Body of pancreas (tissue), 4 donors: ENCODE measurements at places on chromosomes 6 and 20.

- H3K27ac ChIP-seq = no peak overlapping the region
- no peaks in the 10 kb centered on the region for H3K27me3 ChIP-seq
- no peak overlapping the region for H3K4me3 ChIP-seq
- H3K36me3 ChIP-seq = no peaks in the 10 kb centered on the region
- no peak for DNase-seq
- H3K4me1 ChIP-seq = peaks cover 58% of the 10 kb centered on the region
These were observed 2.9 kb downstream of the NRN1 start for GRCh38 chr6:6003621-6004366.

GRCh38 chr20:1477896-1478490 lies 11.3 kb upstream of the NSFL1C start:
- no peaks in the 10 kb centered on the region for H3K36me3 ChIP-seq
- H3K27me3 ChIP-seq = no peaks in the 10 kb centered on the region
- H3K4me1 ChIP-seq = no peaks in the 10 kb centered on the region

GRCh38 chr20:11331096-11331495 lies 586.6 kb upstream of the BTBD3 start:
- no peaks in the 10 kb centered on the region for H3K4me1 ChIP-seq
- no peak overlapping the region for H3K27ac ChIP-seq
- no peaks in the 10 kb centered on the region for H3K36me3 ChIP-seq
- H3K27me3 ChIP-seq = no peaks in the 10 kb centered on the region

- no peak overlapping the region for H3K27ac ChIP-seq
- no peak for DNase-seq
- H3K27me3 ChIP-seq = no peaks in the 10 kb centered on the region
- H3K4me3 ChIP-seq = no peak overlapping the region
- no peaks in the 10 kb centered on the region for H3K4me1 ChIP-seq
These were observed 17.0 kb upstream of the TOP1 start for GRCh38 chr20:41011551-41012067.

DNA sequence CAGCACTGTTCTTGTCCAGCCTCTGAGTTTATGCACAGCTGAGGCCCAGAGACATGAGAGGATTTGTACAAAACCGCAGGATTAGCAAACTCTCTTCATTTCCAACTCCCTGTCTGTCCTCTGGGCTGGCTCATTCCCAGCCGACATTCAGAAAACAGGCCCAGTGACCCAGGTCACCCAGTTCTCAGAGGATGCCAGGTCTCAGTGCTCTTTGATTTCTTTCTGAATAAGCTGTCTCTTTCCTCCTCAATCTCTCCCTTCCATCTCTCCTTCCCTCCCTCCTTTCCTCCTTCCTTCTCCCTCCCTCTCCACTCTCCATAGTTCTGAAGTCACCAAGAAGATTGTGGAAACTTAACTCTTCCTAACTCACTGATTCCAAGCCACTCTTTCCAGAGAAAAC lies 372.7 kb upstream of the SULF2 start:
- no peaks in the 10 kb centered on the region for H3K27me3 ChIP-seq
- no peak overlapping the region for H3K27ac ChIP-seq
- no peaks in the 10 kb centered on the region for H3K4me1 ChIP-seq
- no peak overlapping the region for H3K4me3 ChIP-seq
- DNase-seq = no peak
- H3K36me3 ChIP-seq = no peaks in the 10 kb centered on the region

DNA sequence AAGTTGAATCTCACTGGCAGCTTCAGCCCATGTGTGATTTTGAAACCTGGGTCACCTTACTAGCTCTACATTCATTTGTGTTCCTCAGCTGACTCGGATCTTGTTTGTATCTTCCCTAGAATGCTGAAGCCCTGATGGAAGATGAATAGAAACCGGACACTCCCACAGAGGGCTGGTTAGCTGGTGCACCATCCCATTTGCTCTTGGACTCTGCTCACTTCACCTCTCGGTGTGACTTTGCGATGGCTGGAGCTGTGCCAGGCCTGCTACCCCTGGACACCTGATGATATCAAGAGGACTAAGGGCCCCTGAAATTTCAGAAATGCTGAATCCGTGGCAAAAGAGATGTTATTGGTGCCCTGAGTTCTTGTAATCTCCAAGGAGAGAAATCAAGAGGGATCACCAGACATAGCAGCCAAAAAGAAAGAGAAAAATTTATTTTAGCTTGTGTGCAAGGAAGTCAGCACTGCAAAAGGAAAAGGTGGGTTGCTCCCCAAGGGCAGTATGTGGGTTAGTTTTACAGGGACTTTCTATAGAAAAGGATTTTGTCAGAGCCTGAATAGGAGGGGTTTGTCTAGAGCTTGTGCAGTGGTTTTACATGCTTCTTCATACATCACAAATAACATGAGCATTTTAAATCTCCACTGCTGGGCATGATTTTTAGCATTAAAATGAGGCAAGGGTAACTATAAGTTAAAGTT lies 426.3 kb upstream of the NOX3 start:
- H3K4me1 ChIP-seq = peaks cover 9% of the 10 kb centered on the region
- no peak overlapping the region for H3K4me3 ChIP-seq
- H3K36me3 ChIP-seq = no peaks in the 10 kb centered on the region
- DNase-seq = no peak
- no peaks in the 10 kb centered on the region for H3K27me3 ChIP-seq
- H3K27ac ChIP-seq = no peak overlapping the region

DNA sequence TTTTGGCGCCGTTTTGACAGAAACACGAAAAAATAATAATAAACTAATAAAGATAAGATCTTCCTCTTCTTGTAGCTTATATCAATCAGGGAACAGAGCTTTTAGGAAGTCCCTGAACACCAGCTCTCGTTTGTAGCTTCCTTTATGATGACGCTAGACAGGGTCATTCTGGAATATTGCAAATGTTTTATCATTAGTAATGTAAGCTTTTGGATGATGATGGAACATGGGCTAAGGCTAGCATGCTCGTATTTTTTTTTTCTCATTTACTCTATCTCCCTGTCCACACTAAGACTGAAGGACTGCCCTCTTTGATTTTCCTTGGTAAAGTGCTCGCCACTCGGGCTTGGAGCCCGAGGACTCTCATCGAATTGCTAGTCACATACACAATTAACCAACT lies 22.1 kb upstream of the POM121L2 start:
- DNase-seq = no peak
- H3K27me3 ChIP-seq = peaks cover 4% of the 10 kb centered on the region
- H3K36me3 ChIP-seq = no peaks in the 10 kb centered on the region
- H3K4me3 ChIP-seq = no peak overlapping the region
- H3K27ac ChIP-seq = no peak overlapping the region
- peaks cover 7% of the 10 kb centered on the region for H3K4me1 ChIP-seq

- H3K4me3 ChIP-seq = no peak overlapping the region
- no peaks in the 10 kb centered on the region for H3K36me3 ChIP-seq
- no peak overlapping the region for H3K27ac ChIP-seq
- DNase-seq = no peak
- H3K4me1 ChIP-seq = peaks cover 15% of the 10 kb centered on the region
These were observed 23.5 kb downstream of the TOX2 start for GRCh38 chr20:43938017-43938655.

DNA sequence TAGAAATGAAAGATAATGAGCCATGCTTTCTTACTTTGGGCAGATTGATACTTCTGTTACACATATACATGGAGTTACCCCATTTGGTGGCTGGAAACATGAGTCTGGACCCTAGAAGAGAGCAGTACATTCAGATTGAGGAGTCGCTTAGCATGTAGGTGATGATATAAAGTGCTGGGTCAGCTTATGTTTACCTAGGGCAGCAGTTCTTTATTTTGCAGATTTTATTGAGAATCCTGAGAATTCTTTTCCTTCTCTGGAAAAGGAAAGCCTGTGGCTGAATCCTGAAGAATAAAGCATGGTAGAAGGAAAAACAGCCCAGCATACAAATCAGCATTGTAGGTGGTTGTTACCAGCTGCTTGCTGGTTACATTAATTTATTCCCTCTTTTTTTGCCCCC lies 91.2 kb downstream of the SMAP1 start:
- H3K27ac ChIP-seq = no peak overlapping the region
- peaks cover under 1% of the 10 kb centered on the region for H3K4me1 ChIP-seq
- H3K27me3 ChIP-seq = no peaks in the 10 kb centered on the region
- no peaks in the 10 kb centered on the region for H3K36me3 ChIP-seq

- no peak for DNase-seq
- no peaks in the 10 kb centered on the region for H3K36me3 ChIP-seq
- no peaks in the 10 kb centered on the region for H3K27me3 ChIP-seq
- H3K27ac ChIP-seq = no peak overlapping the region
- H3K4me3 ChIP-seq = no peak overlapping the region
These were observed 160.0 kb downstream of the SOD2 start for GRCh38 chr6:159533016-159533415.

DNA sequence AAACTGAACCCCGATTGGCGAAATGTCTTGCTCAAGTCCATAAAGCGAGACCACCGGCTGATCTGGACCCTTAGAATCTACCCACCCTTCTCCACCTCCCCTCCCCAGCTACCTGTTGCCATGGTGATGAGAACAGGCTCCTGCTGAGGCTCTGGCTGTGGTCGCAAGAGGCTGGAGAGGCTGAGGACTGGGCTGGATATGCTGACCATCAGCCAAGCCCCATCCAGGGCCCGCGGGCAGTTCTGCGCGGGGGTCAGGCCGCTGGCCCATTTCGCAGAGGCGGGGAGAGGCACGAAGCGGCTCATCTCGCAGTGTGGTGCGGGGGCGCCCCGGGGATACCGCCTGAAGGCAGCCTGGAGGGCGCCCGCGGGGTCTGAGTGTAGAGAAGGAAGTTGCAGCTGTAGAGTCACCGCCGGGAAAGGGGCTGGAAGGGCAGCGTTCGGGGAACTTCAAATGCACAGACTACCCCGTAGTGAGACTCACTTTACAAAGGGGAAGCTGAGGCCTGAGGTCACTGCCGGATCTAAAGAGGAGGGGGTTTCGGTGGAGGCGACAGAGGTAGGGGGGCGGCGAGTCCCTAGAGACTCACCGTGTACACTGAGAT lies 671 bp downstream of the TAPBP start:
- H3K36me3 ChIP-seq = no peaks in the 10 kb centered on the region
- H3K27me3 ChIP-seq = no peaks in the 10 kb centered on the region
- H3K27ac ChIP-seq = peak overlapping the region; percentile 96
- DNase-seq = no peak
- peaks cover 36% of the 10 kb centered on the region for H3K4me1 ChIP-seq

GRCh38 chr20:13681248-13682125 lies 42.8 kb upstream of the TASP1 start:
- H3K27me3 ChIP-seq = no peaks in the 10 kb centered on the region
- DNase-seq = peak; percentile 18
- H3K36me3 ChIP-seq = no peaks in the 10 kb centered on the region
- no peak overlapping the region for H3K4me3 ChIP-seq

- no peaks in the 10 kb centered on the region for H3K36me3 ChIP-seq
- DNase-seq = no peak
- no peaks in the 10 kb centered on the region for H3K27me3 ChIP-seq
- no peak overlapping the region for H3K27ac ChIP-seq
- peaks cover 55% of the 10 kb centered on the region for H3K4me1 ChIP-seq
These were observed 1.4 kb downstream of the RPRD1B start for GRCh38 chr20:38034961-38035360.

DNA sequence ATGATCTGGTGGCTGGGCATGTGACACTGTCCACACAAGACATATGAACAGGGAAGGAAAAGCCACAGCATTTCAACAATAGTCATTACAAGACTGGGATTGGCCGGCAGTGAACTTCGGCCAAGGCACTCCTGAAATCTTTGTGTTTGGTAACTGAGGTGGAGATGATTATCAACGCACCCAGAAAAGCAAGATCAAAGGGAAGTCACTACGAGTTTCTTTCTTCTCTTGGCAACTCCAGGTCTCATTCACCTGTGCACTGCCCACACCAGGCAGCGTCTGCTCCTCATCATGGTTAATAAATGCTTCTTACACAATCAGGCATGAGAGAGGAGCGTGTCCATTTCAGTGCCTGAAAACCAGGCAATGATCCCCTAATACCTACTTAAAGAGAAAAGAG lies 20.5 kb upstream of the FOXC1 start:
- H3K27me3 ChIP-seq = no peaks in the 10 kb centered on the region
- no peak for DNase-seq
- H3K4me1 ChIP-seq = no peaks in the 10 kb centered on the region

DNA sequence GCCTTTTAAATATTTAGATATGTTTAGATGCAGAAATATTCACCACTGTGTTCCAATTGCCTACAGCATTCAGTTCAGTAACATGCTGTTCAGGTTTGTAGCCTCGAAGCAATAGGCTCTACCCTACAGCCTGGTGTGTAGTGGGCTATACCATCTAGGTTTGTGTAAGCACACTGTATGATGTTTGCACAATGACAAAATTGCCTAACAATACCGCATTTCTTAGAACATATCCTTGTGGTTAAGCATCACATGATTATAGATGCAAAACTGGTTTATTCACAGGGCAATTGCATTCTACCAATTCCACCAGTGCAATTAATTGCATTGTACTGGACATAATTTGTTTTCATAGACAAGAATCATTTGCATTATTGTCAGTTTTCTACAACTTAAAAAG lies 7.9 kb upstream of the SLC22A16 start:
- H3K4me1 ChIP-seq = no peaks in the 10 kb centered on the region
- H3K36me3 ChIP-seq = no peaks in the 10 kb centered on the region
- H3K27ac ChIP-seq = no peak overlapping the region

DNA sequence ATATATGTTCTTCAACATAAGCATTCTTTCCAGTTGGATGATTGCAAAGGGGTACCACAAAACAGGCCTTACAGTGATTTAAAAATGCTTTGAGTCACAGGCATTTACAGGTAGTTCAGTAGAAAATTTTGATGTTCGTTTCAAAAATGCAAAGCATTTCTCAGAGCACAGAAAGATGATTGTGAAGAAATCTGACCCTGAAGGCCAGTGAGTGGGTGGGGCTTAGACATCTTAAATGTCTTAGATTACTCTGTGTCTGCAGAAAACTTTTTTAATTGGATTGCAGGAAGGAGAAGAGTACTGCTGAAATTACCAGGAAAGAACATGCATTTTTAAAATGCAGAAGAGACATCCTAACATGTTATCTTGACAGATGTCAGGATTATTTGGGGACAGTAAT lies 268.3 kb downstream of the CDKAL1 start:
- no peak overlapping the region for H3K27ac ChIP-seq
- no peaks in the 10 kb centered on the region for H3K4me1 ChIP-seq
- H3K27me3 ChIP-seq = no peaks in the 10 kb centered on the region
- no peaks in the 10 kb centered on the region for H3K36me3 ChIP-seq
- H3K4me3 ChIP-seq = no peak overlapping the region

DNA sequence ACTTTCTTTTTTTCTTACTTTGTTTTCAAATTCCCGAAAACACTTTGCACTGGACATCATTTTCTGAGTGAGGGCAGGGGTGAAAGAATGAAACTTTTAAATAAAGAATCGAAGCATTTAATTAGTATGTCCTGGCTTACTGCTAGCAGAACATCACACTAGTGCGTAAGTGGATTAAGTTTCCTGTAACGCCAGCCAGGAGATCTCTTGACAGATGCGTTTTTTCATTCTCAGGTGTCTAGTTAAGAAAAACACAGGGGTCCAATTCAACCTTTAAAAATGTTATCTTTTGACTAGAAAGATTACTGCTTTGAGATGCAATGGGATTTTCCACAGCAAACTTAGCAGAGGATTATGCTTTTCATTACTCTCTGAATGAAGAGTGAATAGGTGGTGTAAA lies 858.8 kb upstream of the EPHA7 start:
- no peak overlapping the region for H3K4me3 ChIP-seq
- no peaks in the 10 kb centered on the region for H3K4me1 ChIP-seq
- H3K27me3 ChIP-seq = no peaks in the 10 kb centered on the region
- DNase-seq = no peak
- no peak overlapping the region for H3K27ac ChIP-seq
